ENCODE measurements at places on chromosomes 1 and 21.

- no peak for DNase-seq
These were observed 265.5 kb upstream of the CACYBP start for GRCh38 chr1:174734270-174734669.

DNA sequence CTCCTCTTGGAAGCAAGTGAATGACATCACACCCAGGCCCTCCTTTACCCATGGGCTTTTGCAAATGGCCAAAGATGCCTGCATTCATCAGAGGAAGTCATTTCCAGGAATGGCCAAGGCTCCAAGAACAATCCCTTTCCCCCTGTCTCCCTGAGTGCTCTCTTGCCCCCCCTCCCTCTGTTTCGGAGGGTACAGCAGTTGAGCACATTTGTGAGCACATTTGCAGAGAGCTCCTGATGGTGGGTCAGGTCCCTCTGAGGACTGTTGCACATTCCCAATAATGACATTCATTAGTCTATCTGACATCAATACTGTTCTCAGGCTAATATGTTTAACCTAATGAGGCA, 113.4 kb downstream of the MATN1 start:
- DNase-seq: no peak

GRCh38 chr1:55716151-55716550, 501.0 kb upstream of the USP24 start:
- peak; percentile 86 for DNase-seq

- DNase-seq: no peak
These were observed 154.2 kb upstream of the DAB1 start for GRCh38 chr1:57578099-57578498.

DNA sequence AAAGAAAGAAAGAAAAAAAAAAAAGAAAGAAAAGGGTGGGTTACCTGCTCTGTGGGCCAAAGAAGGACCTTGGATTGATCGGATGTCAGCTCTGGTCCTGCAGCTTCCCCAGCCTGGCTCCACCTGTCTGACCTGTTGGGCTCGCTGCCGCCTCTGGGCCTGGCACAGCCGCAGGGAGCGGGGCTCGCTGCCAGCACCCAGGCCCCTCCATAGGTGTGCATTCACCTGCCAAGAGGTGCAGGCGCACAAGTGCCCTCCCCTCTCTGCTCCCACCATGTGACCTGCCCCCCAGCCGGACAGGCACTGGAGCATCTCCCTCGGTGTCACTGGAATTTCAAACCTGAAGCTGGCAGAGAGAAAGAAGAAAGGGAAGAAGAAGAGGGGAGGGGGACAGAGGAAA, 33.1 kb upstream of the GPR157 start:
- no peak for DNase-seq

DNA sequence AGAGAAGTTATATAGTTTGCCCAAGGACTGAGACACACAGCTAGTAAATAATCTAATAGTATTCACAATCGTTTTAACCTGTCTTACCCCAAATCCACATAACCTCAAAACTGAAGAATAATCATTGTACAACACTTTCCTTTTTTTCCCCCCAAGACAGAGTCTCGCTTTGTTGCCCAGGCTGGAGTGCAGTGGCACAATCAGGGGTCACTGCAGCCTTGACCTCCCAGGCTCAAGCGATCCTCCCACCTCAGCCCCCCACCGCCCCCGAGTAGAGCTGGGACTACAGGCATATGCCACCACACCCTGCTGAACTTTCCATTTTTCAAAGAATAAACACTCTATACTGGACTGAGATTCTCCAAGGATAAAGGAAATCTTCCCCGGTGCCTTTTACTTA, 28.7 kb upstream of the NBL1 start:
- DNase-seq: no peak

Data from EL (cell line).